ENCODE measurements at places on chromosomes 16 and 17. TPM values are rescaled to one million over a fixed set of nuclear protein-coding genes. Genes with fewer than 3 reads are reported as not detected.

DNA sequence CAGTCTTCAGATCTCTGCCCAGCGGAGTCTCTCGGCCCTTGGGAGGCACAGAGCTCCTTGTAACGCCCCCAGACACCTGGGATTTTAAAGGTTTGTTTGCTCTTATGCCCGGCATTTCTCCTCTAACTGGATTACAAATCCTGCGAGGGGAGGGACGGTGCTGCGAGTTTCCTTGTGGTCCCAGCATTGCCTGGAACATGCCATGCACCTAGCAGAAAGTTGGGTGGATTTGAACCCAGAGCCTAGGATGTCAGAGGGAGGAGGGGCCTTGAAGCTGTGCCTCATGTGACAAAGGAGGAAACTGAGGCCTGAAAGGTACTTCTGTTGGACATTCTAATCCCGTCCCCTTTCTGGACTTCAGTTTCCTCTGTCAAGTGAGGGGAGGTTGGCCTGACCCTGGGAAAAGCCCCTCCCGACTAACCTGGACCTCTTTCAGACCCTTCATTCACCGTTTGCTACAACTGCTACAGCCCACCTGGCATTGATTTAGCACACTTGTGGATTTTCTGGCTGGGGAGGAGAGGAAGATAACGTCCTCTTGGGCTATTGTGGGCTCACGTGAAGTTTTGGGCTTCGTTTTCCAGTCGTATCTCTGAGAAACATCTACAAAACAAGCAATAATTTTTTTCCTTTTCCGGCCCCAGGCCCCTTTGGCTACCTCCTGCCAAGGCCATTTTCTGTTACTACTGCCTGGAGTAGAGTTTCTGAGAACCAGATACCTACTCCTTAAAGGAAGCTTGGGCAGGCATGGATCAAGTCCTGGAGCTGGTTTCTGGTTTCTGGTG is 30.9 kb downstream of the MRC2 start:
- no peak for DNase-seq

GRCh38 chr16:66961065-66961744 is at the start of gene CES3:
Gene CES3 (plus strand): TSS chr16:66961266. CDS start chr16:66961308, 42 bp downstream.
- peak; percentile 10 for DNase-seq

DNA sequence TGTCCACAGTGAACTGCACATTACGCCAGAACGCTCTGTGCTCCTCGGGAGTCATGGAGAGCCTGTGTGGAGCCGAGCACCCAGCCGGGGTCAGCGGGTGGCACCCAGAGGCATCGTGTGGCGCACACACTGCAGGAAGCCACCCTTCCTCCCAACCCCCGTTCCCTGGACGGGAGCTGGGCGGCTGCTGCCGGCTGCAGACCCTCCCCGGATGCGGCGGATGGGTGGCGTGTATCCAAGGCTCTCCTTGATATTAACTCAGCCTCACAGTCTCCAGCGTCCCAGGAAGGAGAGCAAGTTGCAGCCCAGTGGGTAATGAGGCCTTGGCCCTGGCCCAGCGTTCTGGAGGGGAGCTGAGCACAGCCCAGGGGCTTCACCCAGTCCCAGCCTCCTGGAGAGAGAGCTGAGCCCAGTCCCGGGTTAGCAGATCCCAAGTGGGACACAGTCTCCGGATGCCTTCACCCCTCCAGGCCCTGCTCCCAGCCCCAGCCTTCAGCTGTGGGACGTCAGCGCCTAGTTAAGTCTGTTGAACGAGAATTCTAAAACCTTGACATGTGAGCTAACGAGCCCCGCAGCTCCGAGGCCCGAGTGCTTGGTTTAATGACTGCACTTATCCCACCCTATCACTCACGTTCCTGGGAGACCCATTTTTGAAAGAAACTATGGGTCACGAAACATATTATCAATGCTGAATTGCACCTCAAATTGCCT is 86.6 kb downstream of the TBC1D16 start:
- DNase-seq, result no peak

GRCh38 chr17:64356304-64356686 is 34.4 kb downstream of the PECAM1 start:
- DNase-seq, result no peak

The MSLN gene
- not detected for total RNA-seq
